Right renal pelvis (tissue), 4 donors: ENCODE measurements at places on chromosomes 16 and 17. TPM values are rescaled to one million over a fixed set of nuclear protein-coding genes. Genes with fewer than 3 reads are reported as not detected.

- DNase-seq: no peak
These were observed 488 bp downstream of the HOXB9 start for GRCh38 chr17:48625495-48626244.

GRCh38 chr16:31083556-31083955, 5.2 kb downstream of the PRSS53 start:
- no peak for DNase-seq

Gene ALOX12B
- polyA plus RNA-seq: 0.70 TPM

DNA sequence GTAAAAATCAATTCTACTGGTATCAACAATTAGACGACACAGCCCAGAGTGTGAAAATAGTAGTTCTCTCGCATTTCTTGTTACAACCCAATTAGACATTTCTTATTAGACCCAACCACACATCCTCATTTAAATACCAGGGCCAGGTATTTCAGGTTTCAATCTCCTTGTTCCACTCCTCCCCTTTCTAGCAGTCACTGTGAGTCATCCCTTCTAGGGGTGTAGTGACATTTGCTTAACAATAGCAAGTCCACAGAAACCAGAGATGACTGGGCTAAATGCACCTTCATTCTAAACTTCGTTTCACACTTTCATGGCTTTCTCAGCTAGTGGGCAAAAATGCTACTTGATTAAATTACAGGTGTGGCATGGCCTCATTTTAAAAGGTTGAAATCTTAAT, 116.9 kb upstream of the CACNG3 start:
- no peak for DNase-seq

- DNase-seq: no peak
These were observed 5.4 kb upstream of the KLHL11 start for GRCh38 chr17:41870627-41871026.

Gene SPNS3
- polyA plus RNA-seq: 2.2 TPM

Gene CD300E
- 0.22 TPM for polyA plus RNA-seq

DNA sequence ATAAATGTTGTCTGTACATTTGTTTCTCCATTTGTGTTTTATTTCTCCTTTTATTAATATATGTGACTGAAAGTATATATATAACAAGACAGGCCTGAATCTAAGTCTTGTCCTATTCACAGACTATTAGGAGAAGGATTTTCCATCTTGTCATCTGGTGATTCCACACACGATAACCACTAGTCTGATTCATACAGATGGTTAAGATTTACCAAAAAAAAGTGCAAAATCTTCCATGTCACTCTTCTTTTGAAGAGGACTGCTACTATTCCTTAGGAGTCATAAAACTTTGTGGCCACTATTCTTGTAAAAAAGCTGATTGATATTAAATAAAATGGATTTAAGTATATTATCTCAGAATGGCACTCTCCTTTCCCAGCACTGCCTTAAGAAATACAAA, 156.3 kb downstream of the ITFG1 start:
- no peak for DNase-seq

DNA sequence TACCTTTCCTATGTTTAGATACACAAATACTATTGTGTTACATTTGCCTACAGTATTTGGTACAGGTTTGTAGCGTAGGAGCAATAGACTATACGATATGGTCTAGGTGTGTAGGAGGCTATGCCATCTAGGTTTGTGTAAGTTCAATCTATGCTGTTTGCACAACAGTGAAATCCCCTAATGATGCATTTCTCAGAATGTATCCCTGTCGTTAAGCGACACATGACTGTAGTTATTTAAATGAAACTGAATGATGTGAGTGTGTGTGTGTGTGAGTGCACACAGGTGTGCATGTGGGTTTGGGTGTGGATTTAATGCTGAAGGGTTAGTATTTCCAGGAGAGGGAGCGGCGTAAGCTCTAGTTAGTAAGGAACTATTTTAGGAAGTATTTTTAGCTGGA, 34.6 kb upstream of the SMIM36 start:
- DNase-seq: no peak

Gene ATP6V0C
- 202 TPM for polyA plus RNA-seq

DNA sequence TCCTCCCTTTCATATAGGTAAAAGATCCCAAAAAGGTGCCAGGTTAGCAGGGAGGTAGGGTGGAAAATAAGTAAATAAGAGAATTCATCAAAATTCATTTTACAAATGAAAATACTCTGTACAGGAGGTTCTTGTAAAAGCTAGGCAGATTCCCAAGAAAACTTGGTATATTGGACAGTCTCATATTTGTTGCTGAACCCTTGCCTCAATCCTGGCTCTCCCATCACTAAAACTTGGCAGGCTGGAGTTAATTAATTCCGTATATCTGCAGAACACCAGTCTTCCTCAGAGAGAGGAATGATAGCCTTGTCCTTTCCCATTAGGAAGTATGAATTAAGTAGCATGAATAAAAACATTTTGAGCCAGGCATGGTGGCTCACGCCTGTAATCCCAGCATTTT, 66.2 kb upstream of the MTMR4 start:
- DNase-seq: no peak

GRCh38 chr16:85168732-85169256, 56.5 kb upstream of the CIBAR2 start:
- DNase-seq: no peak

DNA sequence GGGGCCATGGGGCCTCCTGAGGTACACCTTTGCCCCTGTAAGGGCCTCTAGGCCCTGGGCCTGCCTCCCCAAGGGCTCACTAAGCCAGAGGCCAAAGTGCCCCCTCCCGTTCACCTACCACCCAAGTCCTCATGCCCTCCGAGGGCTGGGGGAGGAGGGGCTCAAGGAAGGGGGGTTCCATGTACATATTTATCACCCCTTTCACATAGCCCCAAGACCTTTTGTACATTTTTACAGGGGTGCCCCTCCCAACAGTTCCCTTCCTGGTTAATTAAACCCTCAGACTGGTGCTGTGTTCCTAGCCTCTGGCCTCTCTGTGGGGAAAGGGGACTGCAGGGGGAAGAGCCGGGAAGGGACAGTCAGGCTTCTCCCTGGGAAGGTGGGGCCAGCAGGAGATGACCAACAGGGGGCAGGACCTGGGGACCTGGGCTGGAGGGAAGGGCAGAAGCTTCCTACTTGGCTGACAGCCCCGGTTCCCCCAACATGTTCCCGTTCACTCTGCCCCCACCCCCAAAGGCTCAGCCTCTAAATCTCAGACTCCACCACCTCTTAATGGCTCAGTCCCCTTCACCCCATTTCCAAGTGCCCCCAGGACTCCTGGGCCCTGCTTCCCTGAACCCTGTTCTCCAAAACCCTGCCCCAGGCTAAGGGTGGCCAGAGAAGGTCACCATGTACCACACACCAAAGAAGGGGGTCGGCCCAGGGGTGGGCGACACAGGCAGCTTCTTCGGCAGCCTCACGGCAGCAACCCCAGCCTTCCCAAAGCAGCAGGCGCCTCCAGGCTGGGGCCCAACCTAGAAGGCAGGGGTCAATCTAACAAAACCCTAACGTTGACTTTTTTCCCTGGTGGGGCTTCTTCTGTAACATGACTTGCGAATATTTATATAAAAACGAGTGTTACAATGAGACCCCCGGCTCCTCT, 11.9 kb downstream of the FBRS start:
- no peak for DNase-seq

DNA sequence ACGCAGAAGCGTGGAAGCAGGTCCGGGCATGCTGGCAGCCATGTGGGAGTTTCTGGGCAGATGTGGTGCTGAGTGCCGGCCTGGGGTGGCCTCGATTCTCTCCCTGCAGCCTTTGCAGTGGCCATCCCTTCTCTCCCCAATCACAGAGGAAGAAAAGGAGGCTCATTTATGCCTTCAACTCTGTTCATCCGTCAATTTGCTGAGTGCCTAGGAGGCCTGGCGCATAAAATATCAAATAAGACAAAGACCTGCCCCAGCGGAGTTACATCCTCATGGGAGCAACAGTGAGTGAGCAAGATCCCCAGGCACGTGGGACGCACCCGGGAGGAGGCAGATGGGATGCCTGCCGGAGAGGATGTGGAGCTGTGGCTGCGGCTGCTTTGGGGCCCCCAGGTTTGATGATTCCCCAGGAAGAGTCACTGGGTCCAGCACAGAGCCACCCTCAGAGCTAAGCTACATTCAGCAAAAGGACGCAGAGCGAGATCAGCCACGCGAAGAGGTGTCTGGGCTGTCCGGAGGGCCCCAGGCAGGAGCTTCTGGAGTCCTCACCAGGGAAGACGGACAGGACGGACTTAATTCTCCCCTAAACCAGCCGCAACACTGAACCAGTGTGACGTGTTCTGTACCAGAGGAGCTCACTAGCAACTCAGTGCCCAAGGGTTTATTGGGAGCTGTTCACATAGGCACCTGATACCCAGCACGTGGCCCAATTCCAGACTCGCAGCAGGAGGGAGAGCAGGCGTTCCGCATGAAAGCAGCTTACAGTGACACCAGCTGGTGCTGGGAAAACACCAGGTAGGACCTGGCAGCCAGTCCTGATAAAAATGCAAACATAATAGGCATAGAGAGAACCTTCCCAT, 11.3 kb downstream of the CA5A start:
- DNase-seq: no peak

Gene HBA1
- polyA plus RNA-seq: 673 TPM

GRCh38 chr16:78629173-78629572, 529.7 kb downstream of the WWOX start:
- DNase-seq: no peak

- DNase-seq: no peak
These were observed 114.8 kb upstream of the NOL11 start for GRCh38 chr17:67602974-67603373.

Gene TMC7
- polyA plus RNA-seq: 1.9 TPM

Gene WNK4
- 11.3 TPM for polyA plus RNA-seq

Gene NTN1
- 3.0 TPM for polyA plus RNA-seq
